ENCODE measurements at places on chromosomes 5 and 9.

GRCh38 chr9:93670208-93671019 is 94.0 kb downstream of the PHF2 start:
- peak; percentile 59 for DNase-seq

DNA sequence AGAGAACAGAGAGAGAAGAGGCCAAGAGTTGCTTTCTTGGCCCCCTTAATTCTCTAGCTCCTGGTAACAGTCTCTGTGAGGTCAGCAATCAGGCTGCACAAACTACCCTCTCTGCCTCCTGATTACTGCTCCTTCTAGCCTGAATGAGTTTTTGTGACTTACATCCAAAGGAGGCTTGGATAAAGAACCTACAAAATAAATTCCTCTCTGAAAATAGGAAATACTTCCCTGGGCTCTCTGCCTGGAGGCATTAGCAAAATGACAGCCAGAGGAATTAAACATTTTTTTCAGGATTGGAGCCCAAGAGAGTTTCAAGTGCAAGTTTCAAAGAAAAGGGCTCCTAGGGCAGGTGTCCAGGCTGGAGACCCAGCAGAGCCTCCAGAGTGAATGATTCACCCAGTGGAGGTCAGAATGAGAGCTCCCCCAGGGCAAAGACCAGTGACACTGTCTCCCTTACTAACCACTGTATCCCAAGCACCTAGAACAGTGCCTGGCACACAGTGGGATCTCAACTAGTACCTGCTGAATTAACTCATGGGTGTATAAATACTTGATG is 162.5 kb downstream of the SPOCK1 start:
- DNase-seq: no peak

- no peak for DNase-seq
These were observed 71.4 kb downstream of the MYO10 start for GRCh38 chr5:16864631-16865131.

GRCh38 chr9:137161558-137162486 is 8.0 kb downstream of the LRRC26 start:
- DNase-seq: no peak

DNA sequence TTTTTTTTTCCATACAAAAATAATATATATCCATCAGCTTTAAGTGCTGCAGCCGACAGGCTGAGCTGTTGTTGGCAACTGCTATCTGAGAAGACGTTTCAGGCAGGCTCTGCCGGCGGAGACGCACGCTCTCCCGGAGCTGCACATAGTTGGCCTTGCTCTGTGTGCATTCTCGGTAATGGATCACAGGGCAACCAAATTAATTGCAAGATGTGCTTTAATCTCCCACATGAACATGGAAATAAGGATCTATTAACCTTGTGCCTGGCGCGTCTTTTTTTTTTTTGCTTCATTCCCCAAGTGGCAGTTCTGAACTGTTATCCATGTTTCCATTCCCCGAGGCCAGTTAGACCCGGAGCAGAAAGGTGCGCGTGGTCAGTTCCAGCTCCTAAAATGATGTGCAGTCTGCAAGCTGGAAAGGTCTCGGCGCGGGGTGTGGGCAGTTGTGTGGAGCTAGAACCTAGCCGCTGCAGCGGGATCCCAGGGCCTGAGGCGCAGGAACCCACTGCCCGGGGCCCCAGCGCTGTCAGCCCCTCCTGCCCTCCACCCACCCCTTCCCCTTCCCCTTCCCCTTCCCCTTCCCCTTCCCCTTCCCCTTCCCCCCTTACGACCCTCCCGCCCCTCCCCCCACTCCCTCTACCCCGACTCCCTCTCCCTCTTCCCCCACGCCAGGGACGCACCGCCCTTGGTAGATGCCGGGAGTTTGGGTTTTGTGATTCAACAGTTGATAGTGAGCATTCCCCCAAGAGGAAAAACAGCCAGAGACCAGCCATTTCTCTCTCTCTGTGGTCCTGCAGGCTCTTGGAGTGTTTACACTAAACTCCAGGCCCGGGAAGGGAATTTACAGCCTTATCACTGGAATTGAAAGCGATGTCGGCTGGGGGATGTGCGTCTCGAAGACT is 137.8 kb downstream of the CEP120 start:
- DNase-seq: no peak

DNA sequence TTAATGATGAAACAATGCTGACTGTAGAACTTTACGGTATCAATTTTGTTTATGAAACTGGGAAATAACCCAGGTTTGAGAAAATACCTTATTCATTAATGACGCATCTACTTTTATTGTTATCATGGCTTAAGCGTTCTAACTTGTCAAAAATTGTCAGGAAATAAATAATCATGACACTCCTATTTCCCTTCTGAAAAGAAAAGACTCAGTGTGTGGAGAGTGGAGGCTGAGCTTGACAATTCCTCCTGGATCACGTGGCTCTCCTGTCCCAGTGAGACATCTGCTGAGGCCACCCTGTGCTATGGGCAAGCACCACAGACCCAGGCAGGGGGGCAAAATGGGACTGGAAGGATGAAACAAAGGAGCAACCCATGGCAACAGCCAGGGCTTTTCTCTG is 466.4 kb downstream of the ZNF608 start:
- DNase-seq: no peak
